Endodermal cell (in vitro differentiated cells): ENCODE measurements at places on chromosomes 7 and 10. TPM values are rescaled to one million over a fixed set of nuclear protein-coding genes. Genes with fewer than 3 reads are reported as not detected.
A peak's percentile ranks its signal among the peaks of the same experiment; 100 is the strongest.

The NRG3 gene
- total RNA-seq, result 2.3 to 5.3 TPM (median 2.9 TPM) in 3 replicates

The COMTD1 gene
- 9.5 to 10.2 TPM (median 9.6 TPM) in 3 replicates for total RNA-seq

The KIN gene
- 4.8 to 18.2 TPM (median 17.9 TPM) in 3 replicates for total RNA-seq

The OPALIN gene
- total RNA-seq, result not detected in 3 replicates

DNA sequence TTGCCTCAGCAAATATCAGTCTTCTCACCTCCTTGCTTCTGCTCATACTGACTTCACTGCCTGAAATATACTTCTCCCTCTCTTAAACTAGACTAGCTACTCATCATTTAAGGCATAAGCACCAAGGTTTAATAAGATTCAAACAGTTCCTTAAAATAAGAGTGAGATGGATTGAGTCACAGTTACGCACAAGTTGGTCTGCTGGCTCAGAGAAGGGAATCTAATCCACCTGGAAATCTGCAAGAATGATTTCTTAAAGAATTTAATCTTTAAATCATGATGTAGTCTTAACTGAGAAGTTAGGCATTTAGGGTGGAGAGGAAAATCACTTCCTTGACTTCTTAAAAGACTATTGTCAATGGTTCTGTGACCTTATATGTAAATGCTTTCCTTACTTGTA lies 56.2 kb upstream of the TMEM140 start:
- no peaks in the 10 kb centered on the region for H3K36me3 ChIP-seq
- H3K4me1 ChIP-seq, result no peaks in the 10 kb centered on the region
- no peak for DNase-seq
- H3K27me3 ChIP-seq, result no peaks in the 10 kb centered on the region

GRCh38 chr10:117374506-117375359 lies 507 bp downstream of the PDZD8 start:
- peak overlapping the region; percentile 47 for H3K27ac ChIP-seq
- no peaks in the 10 kb centered on the region for H3K36me3 ChIP-seq
- DNase-seq, result peak; percentile 80
- H3K4me3 ChIP-seq, result peak overlapping the region; percentile 88
- peaks cover 29% of the 10 kb centered on the region for H3K27me3 ChIP-seq

GRCh38 chr7:94971051-94971867 lies 63.9 kb downstream of the PPP1R9A start:
- no peak for DNase-seq
- no peak overlapping the region for H3K27ac ChIP-seq
- H3K27me3 ChIP-seq, result no peaks in the 10 kb centered on the region

GRCh38 chr10:91613411-91614187 lies 19.3 kb downstream of the PPP1R3C start:
- DNase-seq, result no peak
- H3K4me3 ChIP-seq, result no peak overlapping the region
- no peaks in the 10 kb centered on the region for H3K4me1 ChIP-seq
- H3K27me3 ChIP-seq, result no peaks in the 10 kb centered on the region
- no peak overlapping the region for H3K27ac ChIP-seq
- no peaks in the 10 kb centered on the region for H3K36me3 ChIP-seq

- no peak for DNase-seq
- H3K4me3 ChIP-seq, result no peak overlapping the region
- no peak overlapping the region for H3K27ac ChIP-seq
- H3K4me1 ChIP-seq, result peaks cover 5% of the 10 kb centered on the region
- H3K36me3 ChIP-seq, result no peaks in the 10 kb centered on the region
Observed at GRCh38 chr10:28949005-28950004, 272.0 kb downstream of the BAMBI start.

- H3K27me3 ChIP-seq, result no peaks in the 10 kb centered on the region
- H3K36me3 ChIP-seq, result no peaks in the 10 kb centered on the region
- peak; percentile 56 for DNase-seq
- no peak overlapping the region for H3K4me3 ChIP-seq
- H3K4me1 ChIP-seq, result no peaks in the 10 kb centered on the region
Observed at GRCh38 chr10:61628875-61629513, 33.7 kb upstream of the CABCOCO1 start.

DNA sequence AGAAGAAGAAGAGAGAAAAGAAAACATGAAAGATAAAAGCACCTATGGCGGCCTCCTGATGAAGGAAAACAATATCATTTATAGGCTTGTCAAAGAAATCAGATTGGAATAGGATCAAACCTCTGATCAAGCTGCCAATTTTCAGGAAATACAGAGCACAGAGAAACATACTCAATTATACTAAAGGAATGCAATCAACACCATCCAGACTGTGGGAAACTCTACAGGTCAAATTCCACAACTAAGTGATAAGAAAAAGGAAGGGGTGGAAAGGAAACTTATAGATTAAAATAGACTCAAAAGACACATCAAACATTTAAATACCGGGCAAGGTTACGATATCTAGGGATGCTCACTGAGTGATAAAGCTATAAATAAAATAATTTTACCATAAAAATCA lies 39.3 kb downstream of the AOAH start:
- H3K4me3 ChIP-seq, result no peak overlapping the region
- no peaks in the 10 kb centered on the region for H3K4me1 ChIP-seq
- no peaks in the 10 kb centered on the region for H3K36me3 ChIP-seq
- no peaks in the 10 kb centered on the region for H3K27me3 ChIP-seq

- DNase-seq, result peak; percentile 71
- H3K4me1 ChIP-seq, result no peaks in the 10 kb centered on the region
- H3K27ac ChIP-seq, result no peak overlapping the region
- no peak overlapping the region for H3K4me3 ChIP-seq
- H3K36me3 ChIP-seq, result peaks cover 21% of the 10 kb centered on the region
Observed at GRCh38 chr7:92621026-92621540, 30.9 kb upstream of the FAM133B start.

DNA sequence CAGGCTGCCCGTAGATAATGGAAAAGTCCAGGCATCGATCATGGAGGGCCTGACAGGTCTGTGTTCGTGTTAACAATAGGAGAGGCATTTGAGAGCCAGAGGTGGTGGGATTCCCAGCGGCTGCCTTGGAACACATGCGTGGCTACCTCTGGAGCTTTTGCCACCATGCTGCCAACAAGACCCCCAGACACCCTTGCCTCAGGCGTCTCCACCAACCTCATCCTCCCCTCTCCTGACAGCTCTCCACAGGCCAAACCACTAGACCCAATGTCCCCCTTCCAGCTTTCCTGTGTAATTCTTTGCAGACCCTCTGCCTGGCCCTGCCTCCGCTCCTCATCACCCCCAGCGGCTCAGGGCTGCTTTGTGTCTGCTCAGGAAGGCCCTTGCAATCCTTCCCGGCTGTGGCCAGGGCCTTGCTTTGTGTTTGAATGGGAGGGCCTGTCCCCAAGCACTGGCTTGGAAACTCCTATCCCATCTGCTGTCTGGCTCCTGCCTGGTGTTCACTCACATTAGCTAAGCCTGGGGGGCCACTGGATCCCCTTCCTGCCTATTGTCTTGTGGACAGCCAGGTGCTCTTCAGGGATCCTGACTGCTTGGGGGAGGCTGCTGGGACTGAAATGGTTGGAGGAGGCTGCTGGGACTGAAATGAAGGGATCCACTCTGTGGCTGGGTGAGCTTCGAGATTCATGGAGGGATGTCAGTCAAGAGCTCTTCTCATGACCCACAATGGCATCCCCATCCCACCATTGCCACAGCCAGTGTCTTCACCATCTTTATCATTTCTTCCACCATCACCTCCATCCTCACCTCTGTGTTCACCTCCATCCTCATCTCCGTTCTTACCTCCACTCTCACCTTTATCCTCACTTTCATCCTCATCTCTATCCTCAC lies 60.8 kb upstream of the ELN start:
- H3K36me3 ChIP-seq, result no peaks in the 10 kb centered on the region
- H3K4me1 ChIP-seq, result no peaks in the 10 kb centered on the region
- no peak overlapping the region for H3K4me3 ChIP-seq

GRCh38 chr10:15253951-15254807 lies 85.7 kb upstream of the NMT2 start:
- peak overlapping the region; percentile 30 for H3K4me3 ChIP-seq
- peaks cover 14% of the 10 kb centered on the region for H3K36me3 ChIP-seq
- no peak for DNase-seq
- H3K27ac ChIP-seq, result no peak overlapping the region
- H3K4me1 ChIP-seq, result peaks cover 15% of the 10 kb centered on the region

DNA sequence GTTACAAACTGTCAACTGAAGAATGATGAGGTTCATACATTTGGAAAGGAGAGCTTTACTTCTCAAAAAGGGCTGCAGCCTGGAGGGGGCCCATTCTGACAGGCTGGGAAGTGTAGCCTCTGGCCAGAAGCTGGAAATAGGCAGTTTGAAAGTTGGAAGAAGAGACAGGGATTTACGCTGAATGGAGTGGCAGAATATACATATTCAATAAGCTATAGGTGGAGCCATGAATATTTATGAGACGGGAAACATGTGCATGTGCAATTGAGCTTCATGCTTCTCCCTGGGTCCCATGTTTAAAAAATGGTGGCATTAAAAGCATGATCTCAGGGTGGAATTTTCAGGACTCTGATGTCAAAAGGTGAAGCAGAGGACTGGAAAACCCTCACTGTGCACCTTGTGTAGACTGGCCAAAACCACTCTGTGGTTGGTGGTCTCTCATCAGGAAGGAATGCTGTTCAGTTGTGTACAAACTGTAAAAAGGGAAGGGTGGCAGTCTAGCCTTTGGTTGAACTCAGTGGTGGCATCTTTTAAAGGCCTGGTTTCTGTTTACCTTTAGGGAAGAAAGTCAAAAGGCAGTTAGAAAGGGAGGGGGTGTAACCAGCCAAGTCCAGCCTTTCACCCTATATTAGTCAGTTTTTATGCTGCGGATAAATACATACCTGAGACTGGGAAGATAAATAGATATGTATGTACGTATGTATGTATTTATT lies 7.2 kb upstream of the ACTR3B start:
- H3K4me3 ChIP-seq, result no peak overlapping the region
- no peaks in the 10 kb centered on the region for H3K4me1 ChIP-seq
- no peaks in the 10 kb centered on the region for H3K27me3 ChIP-seq
- H3K27ac ChIP-seq, result no peak overlapping the region
- DNase-seq, result peak; percentile 20

DNA sequence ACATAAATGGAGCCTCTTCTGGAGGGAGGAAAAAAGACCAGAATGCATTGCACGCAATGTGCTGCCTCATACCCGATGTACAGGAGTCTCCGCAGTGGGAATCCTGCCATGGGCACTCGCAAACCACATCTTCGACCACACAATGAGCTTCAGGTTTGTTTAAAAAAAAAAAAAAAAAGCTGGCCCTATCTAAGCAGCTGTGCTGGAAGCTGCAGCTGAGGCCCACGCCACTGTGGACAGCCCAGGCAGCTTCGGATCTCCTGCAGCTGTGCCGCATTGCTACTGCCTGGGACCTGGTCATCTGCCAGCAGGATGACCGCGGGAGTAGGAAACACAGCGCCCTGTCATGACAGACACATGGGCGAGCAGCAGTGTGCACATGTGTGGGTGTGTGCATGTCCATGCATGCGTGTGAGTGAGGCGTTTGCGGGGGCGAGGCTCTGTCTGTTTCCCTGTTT lies 26.0 kb downstream of the EN2 start:
- no peak for DNase-seq
- no peaks in the 10 kb centered on the region for H3K4me1 ChIP-seq
- no peak overlapping the region for H3K4me3 ChIP-seq
- H3K27ac ChIP-seq, result peak overlapping the region; percentile 19
- H3K36me3 ChIP-seq, result no peaks in the 10 kb centered on the region

- no peak overlapping the region for H3K4me3 ChIP-seq
- no peaks in the 10 kb centered on the region for H3K36me3 ChIP-seq
- no peaks in the 10 kb centered on the region for H3K27me3 ChIP-seq
- H3K4me1 ChIP-seq, result no peaks in the 10 kb centered on the region
- no peak overlapping the region for H3K27ac ChIP-seq
- DNase-seq, result no peak
Observed at GRCh38 chr10:123904834-123905409, 13.3 kb upstream of the CPXM2 start.

GRCh38 chr10:127354992-127355391 lies 158.6 kb upstream of the INSYN2A start:
- H3K4me1 ChIP-seq, result no peaks in the 10 kb centered on the region
- DNase-seq, result no peak
- H3K27me3 ChIP-seq, result no peaks in the 10 kb centered on the region
- H3K36me3 ChIP-seq, result peaks cover 5% of the 10 kb centered on the region
- H3K4me3 ChIP-seq, result no peak overlapping the region

DNA sequence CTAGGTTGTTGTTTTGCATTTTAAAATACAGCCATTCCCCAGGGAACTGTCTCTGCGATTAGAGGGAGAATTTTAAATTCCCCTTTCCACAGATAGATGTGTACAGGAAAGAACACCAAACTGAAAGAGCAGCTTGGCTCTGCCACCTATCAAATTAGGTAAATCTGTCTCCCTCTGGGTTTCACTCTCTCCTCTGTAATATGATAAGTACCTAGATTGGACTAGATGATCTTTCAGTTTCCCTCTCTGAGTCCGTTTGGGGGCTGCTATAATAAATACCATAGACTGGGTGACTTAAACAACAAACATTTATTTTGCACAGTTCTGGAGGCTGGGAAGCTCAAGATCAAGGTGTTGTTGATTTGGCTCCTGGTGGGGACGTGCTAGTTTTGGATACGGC lies 186.0 kb downstream of the KIF20B start:
- no peaks in the 10 kb centered on the region for H3K36me3 ChIP-seq
- H3K27me3 ChIP-seq, result no peaks in the 10 kb centered on the region
- no peak overlapping the region for H3K27ac ChIP-seq
- no peak overlapping the region for H3K4me3 ChIP-seq
- DNase-seq, result no peak
- no peaks in the 10 kb centered on the region for H3K4me1 ChIP-seq

DNA sequence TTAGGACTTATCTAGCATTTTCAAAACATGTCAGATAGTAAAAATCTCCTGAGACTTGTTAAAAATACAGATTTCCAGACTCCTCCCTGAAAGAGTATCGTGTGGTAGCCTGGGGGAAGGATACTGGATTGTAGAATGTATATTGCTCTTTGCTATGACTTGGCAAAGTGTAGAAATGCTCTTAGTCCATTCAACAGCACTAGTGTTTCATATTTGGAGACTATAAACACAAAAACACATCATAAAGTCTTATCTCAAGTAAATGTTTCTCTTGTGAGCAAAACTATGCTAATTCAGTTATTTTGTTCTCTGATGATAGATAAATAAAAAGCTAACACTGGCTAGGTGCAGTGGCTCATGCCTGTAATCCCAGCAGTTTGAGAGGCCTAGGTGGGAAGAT lies 137.5 kb upstream of the PRPS1L1 start:
- H3K4me3 ChIP-seq, result no peak overlapping the region
- no peaks in the 10 kb centered on the region for H3K4me1 ChIP-seq
- H3K36me3 ChIP-seq, result no peaks in the 10 kb centered on the region
- H3K27ac ChIP-seq, result no peak overlapping the region
- no peaks in the 10 kb centered on the region for H3K27me3 ChIP-seq

- no peaks in the 10 kb centered on the region for H3K27me3 ChIP-seq
- no peak overlapping the region for H3K4me3 ChIP-seq
- no peaks in the 10 kb centered on the region for H3K4me1 ChIP-seq
- DNase-seq, result no peak
- no peaks in the 10 kb centered on the region for H3K36me3 ChIP-seq
- H3K27ac ChIP-seq, result no peak overlapping the region
Observed at GRCh38 chr10:31087011-31087410, 55.3 kb upstream of the ZNF438 start.

DNA sequence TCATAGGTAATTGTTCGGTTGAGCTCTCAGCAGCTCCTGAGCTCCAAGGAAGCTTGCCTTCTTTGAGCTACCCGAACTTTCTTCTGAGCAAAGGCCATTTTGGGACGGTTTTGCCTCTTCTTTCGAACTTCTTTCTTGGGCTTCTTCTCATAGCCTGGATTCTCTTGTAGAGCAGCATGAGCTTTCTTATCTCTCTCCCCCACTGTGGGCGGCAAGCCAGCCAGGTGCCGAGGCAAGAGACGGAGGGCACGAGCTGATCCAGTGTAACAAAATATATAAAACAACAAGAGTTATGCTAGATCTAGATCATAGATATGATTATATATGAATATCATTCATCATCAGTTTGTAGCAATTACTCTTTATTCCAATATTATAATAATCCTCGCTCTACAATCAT lies 16.5 kb upstream of the KNDC1 start:
- no peak overlapping the region for H3K4me3 ChIP-seq
- H3K4me1 ChIP-seq, result peaks cover 7% of the 10 kb centered on the region
- DNase-seq, result peak; percentile 62
- H3K36me3 ChIP-seq, result no peaks in the 10 kb centered on the region
- no peaks in the 10 kb centered on the region for H3K27me3 ChIP-seq
- H3K27ac ChIP-seq, result no peak overlapping the region
